ENCODE measurements at places on chromosomes 6 and 20.

DNA sequence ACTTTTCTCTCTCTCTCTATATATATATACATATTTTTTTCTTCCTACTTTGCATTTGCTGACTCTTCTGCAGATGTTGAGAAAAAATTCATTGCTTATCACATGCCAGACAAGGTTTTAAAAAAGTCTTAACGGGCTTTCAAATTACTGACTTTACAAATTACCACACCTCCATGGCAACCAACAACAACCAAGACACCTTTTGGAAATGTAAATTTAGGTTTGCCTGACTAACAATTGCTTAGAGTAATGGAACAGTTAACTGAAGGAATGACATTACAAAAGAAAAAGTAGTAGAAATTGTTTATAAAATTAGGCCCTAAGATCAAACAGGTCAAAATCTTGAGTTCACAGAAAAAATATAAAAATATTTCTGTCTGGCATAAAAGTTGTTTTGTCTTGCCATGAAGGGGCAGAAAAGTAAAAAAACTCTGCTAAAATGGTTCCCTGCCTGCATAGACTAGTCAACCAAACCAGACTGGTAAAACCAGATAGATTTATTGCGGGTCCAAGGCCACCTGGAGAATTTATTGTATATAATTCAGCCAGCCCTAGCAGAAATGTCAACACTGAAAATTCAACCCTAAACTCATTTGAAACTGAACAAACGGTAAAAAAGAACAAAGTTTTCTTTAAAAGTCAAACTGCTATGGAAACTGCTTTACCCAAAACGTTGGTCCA is 92.8 kb upstream of the FRMD1 start:
- no peak for DNase-seq

DNA sequence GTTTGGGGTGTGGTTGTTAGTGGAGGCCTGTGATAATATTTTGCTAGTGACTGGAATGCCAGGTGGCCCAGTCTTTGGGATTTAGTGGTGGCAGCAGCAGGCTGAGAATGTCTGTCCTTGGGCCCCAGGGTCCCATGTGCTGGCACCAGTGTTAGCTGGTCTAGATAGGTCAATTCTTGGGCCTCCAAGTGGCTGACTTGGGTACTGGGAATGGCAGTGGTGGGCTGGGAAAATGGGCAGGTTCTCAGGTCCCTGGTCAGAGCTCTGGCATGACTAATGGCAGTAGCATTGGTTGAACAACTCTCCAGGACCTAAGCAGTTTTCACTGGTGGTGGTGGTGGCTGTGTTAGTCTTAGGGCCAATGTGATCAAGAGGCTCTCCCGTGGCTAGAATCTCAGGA is 50.3 kb downstream of the OLIG3 start:
- DNase-seq: no peak

DNA sequence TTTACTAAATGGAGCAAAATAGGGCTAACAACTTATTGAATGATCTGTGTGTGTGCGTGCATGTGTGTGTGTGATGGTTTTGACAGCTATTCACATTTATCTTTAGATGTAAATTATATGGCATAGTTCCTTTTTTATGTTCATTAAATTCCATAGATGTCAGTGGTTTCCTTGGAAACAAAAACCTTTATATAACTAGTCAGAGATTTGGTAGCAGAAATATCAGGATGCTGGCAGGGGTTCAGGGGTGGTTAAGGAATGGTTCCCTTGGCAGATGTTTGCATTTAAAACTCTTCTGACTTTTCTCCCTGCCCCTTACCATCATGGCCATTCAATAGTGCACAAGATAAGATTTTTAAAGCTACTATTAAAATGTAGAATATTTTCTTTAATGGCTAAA is 256.6 kb downstream of the PLCB1 start:
- DNase-seq: no peak

- no peak for DNase-seq
These were observed 618 bp downstream of the RTN4IP1 start for GRCh38 chr6:106628658-106629102.
